ENCODE measurements at places on chromosomes 3 and 15.

GRCh38 chr3:1068985-1069384, 23.8 kb upstream of the CNTN6 start:
- DNase-seq = no peak

GRCh38 chr3:160194438-160194837, 30.8 kb upstream of the C3orf80 start:
- DNase-seq = no peak

GRCh38 chr15:59437142-59437816, 707 bp upstream of the FAM81A start:
- DNase-seq = no peak

- DNase-seq = no peak
These were observed 40.7 kb upstream of the SCN5A start for GRCh38 chr3:38690185-38690584.

DNA sequence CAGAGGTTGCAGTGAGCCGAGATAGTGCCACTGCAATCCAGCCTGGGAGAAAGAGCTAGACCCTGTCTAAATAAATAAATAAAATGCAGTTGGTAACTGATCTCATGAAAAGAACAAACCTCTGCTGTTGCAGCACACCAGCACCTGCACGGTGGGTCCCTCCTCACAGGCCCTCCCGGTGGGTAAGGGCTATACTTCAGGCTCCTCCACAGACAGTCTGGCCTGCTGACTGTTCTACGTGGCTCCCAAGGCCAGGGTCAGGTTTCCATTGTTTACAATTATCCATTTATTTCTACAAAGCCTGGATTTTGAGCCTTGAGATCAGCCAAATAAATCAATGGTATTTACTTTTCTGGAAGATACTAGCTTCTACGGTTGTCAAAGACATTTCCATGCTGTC, 5.1 kb upstream of the APBA2 start:
- no peak for DNase-seq

GRCh38 chr3:163273694-163274093, 1777.1 kb downstream of the OTOL1 start:
- no peak for DNase-seq

DNA sequence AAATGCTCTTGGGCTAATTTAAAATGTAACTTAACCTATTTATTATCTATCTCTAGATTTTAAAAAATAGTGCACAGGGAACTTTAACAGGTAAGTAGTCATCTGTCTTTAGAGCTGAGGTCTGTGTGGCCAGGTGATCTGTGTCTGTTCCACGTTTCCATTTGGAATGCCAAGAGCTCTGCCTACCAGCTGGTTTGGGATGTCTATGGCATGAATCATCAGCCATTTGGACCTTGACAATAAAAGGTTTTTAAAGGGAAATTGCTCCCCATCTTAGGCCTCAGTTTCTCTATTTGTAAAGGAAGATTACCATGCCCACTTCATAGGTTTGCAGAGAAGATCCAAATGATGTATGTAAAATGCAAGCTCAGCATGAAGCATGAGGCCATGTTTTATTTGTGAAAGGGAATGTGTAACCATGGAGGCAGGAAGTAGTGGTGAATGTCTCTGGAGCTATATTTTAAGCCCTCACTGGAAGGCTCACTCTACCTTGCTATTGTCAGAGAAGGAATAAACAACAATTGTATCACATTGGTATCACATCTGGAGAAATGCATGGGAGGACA, 548.1 kb upstream of the LMCD1 start:
- DNase-seq = no peak

GRCh38 chr3:112974894-112975293, at the start of gene CD200R1:
Gene CD200R1, minus strand, starts transcription at chr3:112975103. Its CDS starts 246 bp downstream, at chr3:112974857.
- no peak for DNase-seq

DNA sequence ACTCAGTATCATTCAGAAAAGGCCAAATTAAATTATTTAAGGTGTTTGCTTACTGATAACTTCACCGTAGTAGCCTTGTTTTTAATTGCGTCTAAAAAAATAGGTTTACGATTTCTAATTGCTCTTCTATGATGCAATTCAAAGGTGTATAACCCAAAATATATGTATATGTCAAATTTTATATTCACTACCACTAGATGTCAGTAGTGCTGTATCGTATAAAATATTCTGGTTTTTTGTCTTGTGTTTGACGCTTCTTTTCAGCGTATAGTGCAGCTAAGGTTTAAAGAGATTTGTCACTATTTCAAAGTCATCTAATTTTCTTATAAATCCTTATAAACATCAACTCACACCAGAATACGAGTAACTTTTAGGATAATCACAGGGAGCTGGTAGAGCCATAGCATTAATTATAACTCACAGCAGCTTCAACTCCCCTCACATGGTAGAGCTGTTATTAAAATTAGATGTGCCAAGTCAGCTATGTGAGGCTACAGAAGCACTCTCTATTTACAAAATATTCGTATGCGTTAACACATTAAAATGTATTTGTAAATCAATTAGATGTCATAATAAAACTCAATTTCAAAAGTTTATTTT, 3.5 kb downstream of the PFN2 start:
- no peak for DNase-seq

DNA sequence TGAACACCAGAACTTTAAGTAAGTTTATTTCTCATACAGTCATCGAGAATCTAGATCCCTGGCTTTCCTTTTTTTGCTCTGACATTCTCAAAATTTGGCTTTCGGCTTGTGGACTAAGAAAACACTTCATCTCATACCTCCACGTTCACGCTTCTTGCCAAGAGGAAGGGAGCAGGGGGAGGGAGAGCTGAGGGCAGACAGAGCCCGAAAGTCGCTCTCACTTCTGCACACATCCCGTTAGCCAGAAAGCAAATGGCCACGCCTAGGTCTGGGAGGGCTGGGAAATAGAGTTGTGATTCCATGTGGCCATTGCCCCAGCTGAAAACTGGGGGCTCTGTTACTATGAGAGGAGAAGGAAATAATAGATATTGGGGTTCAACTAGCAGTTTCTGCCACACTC, 57.3 kb downstream of the MAP6D1 start:
- DNase-seq = no peak

- no peak for DNase-seq
These were observed 22.8 kb downstream of the PTH1R start for GRCh38 chr3:46900356-46900755.

DNA sequence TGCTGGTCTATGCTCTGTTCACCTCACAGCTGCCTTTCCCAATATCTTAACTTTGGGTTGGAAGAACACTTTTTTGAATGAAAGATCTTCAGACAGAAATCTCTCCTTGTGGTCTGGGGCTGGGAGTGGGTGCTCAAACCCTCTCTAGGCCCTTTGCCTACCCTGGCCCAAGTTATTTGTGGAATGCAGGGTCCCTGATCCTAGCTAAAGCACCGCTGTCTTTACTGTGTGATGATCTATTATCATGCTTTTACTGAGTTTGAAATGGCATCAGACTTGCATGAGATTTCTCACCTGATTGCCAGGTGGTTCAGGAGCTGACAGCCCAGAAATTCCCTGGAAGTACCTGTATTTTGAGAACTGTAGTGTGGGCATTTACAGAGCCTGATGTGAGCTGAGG, 412.7 kb upstream of the ONECUT1 start:
- no peak for DNase-seq

DNA sequence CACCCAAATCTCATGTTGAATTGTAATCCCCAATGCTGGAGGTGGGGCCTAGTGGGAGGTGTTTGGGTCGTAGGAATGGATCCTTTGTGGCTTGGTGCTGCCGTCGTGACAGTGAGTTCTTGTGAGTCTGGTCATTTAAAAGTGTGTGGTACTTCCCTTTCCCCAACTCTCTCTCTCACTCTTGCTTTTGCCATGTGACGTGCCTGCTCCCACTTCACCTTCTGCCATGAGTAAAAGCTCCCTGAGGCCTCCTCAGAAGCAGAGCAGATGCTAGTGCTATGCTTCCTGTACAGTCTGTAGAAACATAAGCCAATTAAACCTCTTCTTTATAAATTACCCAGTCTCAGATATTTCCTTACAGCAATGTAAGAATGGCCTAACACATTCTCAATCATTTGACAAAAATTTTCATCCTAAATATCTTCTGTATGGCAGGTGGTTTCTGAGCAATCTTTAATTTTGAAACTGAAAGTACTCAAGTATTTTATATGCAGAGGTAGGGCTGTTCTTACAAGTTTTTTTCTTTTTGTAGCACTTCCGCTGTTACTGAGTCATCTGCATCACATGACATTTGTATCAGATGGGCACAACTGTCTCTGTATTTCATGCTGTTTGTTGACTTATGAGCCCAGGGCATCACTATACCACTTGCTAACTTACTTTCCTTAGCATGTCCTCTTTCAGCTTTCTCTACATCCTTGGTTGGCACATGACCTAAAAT, 8.8 kb downstream of the RPL39L start:
- no peak for DNase-seq

- no peak for DNase-seq
These were observed 120.7 kb upstream of the WNT5A start for GRCh38 chr3:55607844-55608243.

DNA sequence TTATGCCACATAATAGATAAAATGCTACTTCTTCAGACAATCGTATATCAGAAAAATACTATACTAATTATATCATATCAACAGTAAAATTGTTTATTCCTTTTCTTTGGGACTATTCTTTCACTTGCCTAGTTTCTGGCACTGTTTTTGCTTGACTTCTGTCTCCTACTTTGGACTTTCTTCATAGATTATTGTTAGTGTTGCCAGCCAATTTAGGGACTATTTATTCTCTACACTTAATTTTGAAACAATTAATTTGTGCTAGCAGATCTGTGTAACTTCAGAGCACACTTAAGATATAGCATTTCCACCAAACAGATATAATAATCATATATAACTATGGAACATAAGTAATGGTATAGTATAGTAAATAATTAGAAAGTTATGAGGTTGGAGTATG, 305.6 kb downstream of the CADM2 start:
- no peak for DNase-seq

GRCh38 chr3:146350852-146351251, 99.9 kb upstream of the PLSCR4 start:
- no peak for DNase-seq

DNA sequence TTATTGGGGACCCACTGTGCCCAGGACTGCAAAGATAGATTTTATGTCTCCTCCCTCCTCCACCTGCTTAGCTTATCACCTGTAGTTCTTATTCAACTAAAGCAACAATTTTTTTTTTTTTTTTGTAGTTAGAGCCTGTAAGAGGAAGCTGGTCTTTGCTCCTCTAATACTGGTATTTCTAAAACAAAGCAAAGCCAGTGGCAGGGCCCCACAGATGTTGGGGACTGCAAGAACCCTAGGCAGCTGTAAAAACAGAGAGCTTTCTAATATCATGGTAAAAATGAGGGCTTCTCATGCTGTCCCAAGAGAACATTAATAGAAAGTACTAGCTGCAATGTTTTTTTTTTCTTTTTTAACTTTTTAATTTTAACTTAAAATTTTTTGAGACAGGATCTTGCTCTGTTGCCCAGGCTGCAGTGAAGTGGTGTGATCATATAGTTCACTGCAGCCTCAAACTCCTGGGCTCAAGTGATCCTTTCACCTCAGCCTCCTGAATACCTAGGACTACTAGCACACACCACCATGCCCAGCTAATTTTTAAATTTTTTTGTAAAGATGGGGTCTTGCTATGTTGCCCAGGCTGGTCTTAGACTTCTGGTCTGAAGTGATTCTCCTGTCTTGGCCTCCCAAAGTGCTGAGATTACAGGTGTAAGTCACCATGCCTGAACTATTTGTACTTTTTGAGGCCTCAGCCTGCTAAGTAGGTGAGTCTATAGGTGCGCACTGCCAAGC, 27.1 kb downstream of the SPATA12 start:
- no peak for DNase-seq

DNA sequence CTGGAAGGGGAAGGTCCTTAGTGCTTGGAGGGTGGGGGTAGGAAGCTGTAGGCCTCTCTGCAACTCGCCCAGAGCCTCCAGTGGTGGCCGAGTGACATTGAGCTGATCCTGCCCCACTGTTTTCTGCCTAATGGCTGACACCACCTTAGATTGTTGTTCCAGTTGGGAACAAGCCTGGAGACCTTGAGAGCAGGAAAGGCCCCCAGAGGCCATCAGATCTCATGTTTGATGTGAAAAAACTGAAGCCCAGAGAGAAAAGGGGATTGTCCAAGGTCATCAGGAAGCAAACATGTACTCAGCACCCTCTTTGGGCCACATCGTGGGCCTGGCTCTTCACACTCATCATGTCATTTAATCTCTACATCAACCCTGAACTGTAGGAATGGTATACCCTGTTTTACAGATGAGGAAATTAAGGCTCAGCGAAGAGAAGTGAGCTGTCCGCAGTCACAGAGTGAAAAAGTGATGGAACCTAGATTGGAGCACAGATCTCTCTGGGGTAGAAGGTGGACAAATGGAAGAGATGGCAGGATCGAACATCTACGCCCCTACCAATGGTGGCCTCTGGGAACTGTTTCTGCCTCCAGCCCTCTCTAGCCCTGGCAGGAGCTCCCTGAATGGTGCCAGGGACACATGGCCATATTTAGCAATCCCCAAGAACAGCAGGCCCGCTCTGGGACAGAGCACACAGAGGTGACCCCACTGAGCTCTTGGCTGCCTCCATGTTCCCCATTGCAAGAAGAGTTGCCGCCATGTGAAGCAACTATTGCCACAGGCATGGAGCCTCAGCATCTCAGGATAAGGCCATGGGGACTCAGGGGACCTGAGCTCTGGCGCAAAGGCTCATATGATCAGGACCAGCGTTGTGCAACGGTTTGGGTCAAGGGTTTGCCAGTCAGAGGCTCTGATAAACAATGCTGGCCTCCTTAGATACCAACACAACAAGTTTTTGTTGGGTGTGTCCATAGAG, 31.6 kb upstream of the TSEN2 start:
- DNase-seq = no peak

- no peak for DNase-seq
These were observed 29.3 kb upstream of the STT3B start for GRCh38 chr3:31503456-31503855.

- DNase-seq = no peak
These were observed 122.0 kb upstream of the SLC7A14 start for GRCh38 chr3:170707899-170708298.

DNA sequence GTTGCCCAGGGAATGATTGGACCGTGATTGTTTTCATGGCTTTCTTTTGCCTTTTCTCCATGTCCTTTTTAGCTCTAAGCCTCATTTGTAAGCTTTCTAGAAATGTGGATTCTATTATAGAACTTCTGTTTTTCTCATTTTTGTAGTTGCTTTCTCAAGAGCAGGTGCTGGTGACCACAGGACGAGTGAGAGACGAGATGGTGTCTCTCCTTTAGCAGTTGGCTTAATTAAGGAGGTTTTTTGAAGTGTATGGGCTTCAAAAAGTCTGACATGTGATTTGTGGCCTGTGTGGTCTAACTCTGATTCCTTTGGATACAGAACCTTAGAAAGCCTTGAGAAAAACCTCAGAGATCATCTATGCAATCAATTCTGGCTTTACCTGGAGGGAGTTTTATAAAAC, 292.8 kb downstream of the LPP start:
- DNase-seq = no peak

DNA sequence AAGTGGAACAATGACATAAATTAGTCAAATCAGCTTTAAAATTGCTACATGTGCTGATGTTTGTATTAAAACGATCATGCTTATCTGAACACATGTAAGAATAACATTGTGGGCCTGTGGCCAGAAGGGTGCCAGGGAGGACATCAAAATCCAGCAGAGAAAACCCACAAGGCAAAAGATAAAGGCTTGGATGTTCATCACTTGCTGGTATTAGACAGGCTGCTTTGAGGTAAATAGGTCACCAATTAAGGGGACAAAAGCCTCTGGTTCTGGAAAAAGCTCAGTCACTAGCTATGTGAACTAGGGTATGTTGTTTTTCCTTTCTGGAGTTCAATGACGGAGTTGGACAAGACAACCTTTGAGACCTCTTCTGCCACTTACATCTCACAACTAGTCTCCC, 74.4 kb upstream of the TMEM108 start:
- no peak for DNase-seq

- no peak for DNase-seq
These were observed 75.1 kb downstream of the CCK start for GRCh38 chr3:42190701-42191442.

Data from cortex of kidney (tissue), 1 donor.